ENCODE measurements at places on chromosomes 7 and 10.

- no peak overlapping the region for H3K27ac ChIP-seq
- DNase-seq: peak; percentile 65
- H3K36me3 ChIP-seq: no peaks in the 10 kb centered on the region
- no peaks in the 10 kb centered on the region for H3K27me3 ChIP-seq
These were observed 16.2 kb upstream of the ZFAND2A start for GRCh38 chr7:1175967-1176851.

DNA sequence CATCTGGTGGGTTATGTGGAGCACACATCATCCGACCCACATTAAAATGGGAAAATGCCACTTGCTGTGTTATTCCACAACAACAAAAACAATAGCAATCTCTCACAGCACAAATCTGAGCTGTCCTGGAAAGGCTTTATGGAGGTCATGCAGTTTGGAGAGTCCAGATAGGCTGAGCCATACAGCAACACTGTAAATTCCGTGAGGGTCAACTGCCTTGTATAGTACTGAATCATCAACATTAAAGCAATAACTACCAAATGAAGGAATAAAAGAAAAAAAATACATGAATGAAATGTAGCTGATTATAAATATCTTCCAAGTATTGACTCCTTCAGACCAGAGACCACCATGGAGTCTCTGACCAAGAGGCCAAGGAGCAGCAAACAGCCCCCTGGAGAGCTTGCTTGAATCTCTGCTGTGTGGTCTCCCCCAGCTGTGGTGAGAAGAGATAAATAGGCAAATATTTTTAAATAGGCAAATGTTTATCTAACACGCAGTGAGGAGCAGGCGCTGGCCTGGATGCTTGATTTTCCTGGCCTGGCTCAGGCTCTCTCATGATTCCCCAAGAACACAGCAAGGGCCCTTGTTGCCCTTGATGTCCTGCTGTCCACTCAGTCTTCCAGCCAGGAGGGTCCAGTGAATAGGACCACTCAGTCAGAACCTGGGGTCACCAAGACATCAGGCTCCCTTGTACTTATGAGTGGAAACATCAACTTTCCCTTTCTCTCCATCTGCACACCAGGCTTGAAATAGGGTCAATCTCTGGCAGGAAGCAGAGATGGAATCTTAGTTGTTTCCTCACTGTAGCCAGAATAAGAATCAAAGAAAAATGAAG, 1021.3 kb downstream of the XPNPEP1 start:
- no peak for DNase-seq
- H3K27me3 ChIP-seq: no peaks in the 10 kb centered on the region
- H3K4me1 ChIP-seq: no peaks in the 10 kb centered on the region

GRCh38 chr10:90571481-90572258, 286.2 kb downstream of the HTR7 start:
- H3K27me3 ChIP-seq: no peaks in the 10 kb centered on the region
- H3K4me1 ChIP-seq: no peaks in the 10 kb centered on the region
- no peak overlapping the region for H3K4me3 ChIP-seq
- H3K27ac ChIP-seq: no peak overlapping the region
- no peaks in the 10 kb centered on the region for H3K36me3 ChIP-seq

DNA sequence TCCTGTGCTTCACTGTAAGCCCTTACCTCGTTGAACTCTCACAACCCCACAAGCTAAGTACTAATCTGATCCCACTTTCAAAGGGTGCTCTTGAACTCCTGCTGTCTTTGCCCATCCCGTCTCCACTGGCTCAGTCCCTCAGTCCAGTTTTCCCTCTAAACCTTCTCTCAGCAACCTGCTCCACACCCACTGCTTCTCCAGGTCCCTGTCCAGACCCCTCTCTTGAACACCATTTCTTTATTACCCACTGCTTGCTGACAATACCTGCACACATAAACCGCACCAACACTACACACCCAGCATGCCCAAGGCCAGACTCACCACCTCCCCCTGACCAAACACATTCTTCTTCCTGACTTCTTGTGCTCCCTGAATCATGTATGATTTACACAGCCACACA, 343.3 kb downstream of the GRID1 start:
- no peaks in the 10 kb centered on the region for H3K4me1 ChIP-seq
- no peaks in the 10 kb centered on the region for H3K27me3 ChIP-seq
- DNase-seq: no peak
- no peak overlapping the region for H3K4me3 ChIP-seq
- H3K36me3 ChIP-seq: no peaks in the 10 kb centered on the region
- no peak overlapping the region for H3K27ac ChIP-seq

DNA sequence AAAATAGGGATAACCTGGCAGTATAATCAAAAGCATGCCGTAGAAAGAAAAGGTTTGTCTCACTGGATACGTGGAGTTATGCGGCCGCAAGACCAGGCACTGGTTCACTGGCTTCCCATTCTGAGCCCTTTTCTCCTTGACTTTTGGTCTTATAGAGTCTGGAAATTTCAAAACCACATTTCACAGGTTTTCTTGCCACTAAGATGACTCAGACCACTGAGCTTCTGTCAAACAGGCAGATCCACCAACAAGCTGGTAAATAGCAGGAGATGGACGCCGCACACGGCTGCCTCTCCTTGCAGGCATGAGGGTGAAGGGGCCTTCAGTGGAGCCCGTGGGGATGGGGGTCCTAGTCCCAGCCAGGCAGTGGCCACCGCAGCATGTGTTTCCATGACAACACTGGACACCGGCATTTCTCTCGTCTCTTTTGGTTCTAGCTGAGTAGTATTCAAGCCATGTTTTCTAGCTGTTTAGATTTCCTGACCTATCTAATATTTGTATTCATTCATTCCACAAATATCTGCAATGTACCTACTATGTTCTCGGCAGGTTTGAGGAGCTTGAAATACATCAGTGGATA, 55.5 kb downstream of the KLF6 start:
- no peak overlapping the region for H3K27ac ChIP-seq
- no peak for DNase-seq
- no peaks in the 10 kb centered on the region for H3K36me3 ChIP-seq

- no peaks in the 10 kb centered on the region for H3K4me1 ChIP-seq
- no peaks in the 10 kb centered on the region for H3K36me3 ChIP-seq
- H3K4me3 ChIP-seq: no peak overlapping the region
These were observed 3.1 kb downstream of the LDB3 start for GRCh38 chr10:86671419-86671818.

DNA sequence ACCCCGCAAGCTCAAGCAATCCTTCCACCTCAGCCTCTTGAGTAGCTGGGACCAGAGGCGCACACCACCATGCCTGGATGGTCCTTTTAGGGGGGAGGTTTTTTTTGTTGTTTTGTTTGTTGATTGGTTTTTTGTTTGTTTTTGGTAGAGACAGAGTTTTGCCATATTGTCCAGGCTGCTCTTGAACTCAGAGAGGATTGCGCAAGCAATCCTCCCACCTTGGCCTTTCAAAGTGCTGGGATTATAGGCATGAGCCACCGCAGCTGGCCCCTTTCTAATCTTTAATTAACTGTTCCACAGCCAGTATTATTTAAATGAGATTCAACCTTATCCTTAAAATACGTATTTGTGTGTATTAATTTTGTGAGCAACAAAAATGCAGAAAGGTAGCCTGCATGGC, 65.8 kb downstream of the SLC13A1 start:
- no peak overlapping the region for H3K27ac ChIP-seq
- H3K27me3 ChIP-seq: no peaks in the 10 kb centered on the region
- no peak for DNase-seq
- H3K4me3 ChIP-seq: no peak overlapping the region

GRCh38 chr10:73758704-73759511, 14.7 kb downstream of the SEC24C start:
- no peaks in the 10 kb centered on the region for H3K27me3 ChIP-seq
- H3K4me3 ChIP-seq: peak overlapping the region; percentile 19
- H3K4me1 ChIP-seq: peaks cover 59% of the 10 kb centered on the region
- H3K27ac ChIP-seq: peak overlapping the region; percentile 56
- H3K36me3 ChIP-seq: peaks cover 24% of the 10 kb centered on the region

- no peak overlapping the region for H3K27ac ChIP-seq
- no peak for DNase-seq
- no peak overlapping the region for H3K4me3 ChIP-seq
- no peaks in the 10 kb centered on the region for H3K27me3 ChIP-seq
- H3K36me3 ChIP-seq: no peaks in the 10 kb centered on the region
- no peaks in the 10 kb centered on the region for H3K4me1 ChIP-seq
These were observed 36.6 kb downstream of the AMZ1 start for GRCh38 chr7:2724453-2725177.

DNA sequence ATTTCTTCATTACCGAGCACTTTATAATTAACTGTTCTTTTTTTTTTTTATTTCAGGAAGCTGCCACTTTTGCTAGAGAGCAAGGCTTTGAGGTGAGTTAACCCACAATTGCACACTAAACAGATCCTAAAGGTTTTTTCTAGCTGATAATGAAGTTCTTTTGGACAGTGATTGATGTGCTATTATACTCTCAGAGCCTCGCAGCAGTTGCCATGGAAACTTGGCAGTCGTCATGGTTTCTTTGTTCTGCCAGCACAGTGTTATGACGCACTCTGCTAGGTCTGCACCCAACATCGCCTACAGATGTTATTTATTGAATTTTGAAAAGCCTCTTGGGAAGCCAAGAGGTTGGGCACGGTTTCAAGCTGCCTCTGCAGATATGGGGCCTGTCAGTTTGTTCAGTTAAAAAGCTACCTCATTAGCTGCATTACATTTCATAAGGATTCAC, 237.2 kb upstream of the KAT6B start:
- H3K27ac ChIP-seq: peak overlapping the region; percentile 69
- no peaks in the 10 kb centered on the region for H3K36me3 ChIP-seq

DNA sequence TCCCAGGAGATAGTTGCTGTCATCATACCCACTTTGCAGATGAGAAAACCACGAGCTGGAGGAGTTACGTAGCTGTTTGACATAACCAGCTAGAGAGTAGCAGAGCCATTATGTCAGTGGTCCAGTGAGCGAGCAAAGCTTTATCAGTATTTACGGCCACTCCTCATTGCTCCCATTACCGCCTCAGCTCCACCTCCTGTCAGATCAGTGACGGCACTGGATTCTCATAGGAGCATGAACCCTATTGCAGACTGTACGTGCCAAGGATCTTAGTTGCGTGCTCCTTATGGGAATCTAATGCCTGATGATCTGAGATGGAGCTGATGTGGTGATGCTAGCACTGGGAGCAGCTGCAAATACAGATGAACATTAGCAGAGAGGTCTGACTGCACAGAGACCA, 9.2 kb upstream of the SFMBT2 start:
- H3K27ac ChIP-seq: no peak overlapping the region
- no peaks in the 10 kb centered on the region for H3K27me3 ChIP-seq
- no peak overlapping the region for H3K4me3 ChIP-seq
- H3K36me3 ChIP-seq: no peaks in the 10 kb centered on the region
- H3K4me1 ChIP-seq: peaks cover 3% of the 10 kb centered on the region
- no peak for DNase-seq

DNA sequence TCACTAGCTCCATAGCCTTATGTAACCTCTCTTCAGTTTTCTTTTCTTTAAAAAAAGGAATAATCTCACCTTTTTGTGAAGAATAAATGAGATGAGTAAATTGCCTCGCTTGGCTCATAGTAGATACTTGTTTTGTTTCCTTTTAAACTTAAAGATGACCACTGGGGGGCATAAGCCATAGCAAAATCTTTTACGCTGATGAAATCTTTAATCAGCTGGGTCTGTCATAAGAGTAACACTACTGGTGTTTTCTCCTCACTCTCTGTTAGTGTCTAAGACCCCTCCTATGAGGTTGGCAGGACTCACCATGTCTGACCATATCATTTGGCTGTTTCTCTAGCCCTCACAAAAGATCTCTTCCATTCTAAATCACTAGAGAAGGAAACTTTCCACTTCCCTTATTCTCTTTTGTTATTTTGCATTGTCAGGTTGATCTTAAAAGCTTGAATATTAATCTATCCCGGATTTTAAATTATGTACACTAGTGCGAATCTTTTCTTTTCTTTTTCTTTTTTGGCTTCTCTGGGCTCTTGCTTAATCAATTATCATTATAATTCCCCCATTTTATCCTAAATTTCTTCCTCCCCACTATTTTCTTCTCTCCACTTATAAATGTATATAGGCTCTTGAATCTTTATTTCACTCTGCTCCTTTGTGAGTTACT, 12.5 kb downstream of the STAG3 start:
- no peaks in the 10 kb centered on the region for H3K36me3 ChIP-seq
- peaks cover 22% of the 10 kb centered on the region for H3K4me1 ChIP-seq
- peak; percentile 66 for DNase-seq

DNA sequence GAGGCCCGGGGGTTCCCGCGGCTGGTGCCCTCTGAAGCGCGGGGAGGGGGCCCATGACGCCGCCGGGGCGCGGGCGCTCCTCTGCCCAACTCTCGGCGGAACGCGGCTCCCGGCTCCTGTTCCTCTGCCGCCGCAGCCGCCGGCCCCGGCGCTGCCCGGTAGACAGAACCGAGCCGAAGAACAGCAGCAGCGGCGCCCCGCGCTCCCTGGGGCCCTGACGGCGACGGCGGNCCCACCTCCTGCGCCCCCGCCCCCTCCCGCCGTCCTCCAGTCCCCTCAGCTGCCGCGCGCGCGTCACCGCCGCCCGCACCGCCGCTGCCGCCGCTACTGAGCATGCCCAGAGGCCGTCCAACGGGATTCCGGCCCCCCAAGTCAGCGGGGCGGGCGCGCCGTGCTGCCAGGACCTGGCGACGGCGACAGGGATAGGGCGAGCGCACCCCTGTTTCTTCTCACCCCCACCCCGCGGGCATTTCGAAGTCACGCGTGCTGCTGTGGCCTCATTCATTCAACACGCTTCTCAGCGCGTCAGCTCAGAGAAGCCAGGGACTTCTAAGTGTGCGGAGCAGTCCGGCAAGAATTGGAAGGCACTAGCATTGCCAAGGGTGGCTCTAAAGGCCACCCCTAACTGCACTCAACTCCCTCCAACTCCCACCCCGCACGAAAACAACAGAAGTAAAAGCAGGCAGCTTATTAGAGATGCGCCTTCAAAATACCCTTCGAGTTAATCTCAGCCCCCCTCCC, at the start of gene IPMK:
IPMK (minus strand) TSS at position 182 of the 741 bp plus-strand sequence. CDS start 283 bp downstream, outside the sequence.
- no peaks in the 10 kb centered on the region for H3K27me3 ChIP-seq
- H3K27ac ChIP-seq: peak within 1 kb of the TSS; percentile 77
- no peaks in the 10 kb centered on the region for H3K36me3 ChIP-seq
- H3K4me1 ChIP-seq: peaks cover 18% of the 10 kb centered on the region

DNA sequence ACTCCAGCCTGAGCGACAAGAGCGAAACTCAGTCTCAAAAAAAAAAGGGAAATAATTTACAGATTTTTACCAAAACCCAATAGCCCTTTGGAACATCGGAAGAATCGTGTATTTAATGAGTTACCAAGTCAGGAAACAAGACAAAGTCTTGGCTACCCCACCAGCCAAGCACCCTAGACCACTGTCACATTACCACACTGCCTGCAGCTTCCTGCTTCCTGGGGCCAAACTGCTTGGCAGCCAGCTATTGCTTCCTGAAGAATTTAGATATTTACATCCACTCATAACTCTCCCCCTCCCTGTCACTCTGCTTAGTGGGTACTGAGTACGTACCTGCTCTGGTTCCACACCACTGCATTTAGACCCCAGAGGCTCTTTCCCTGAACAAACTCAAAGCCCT, 14.1 kb upstream of the TNPO3 start:
- no peaks in the 10 kb centered on the region for H3K36me3 ChIP-seq
- H3K27ac ChIP-seq: no peak overlapping the region
- no peaks in the 10 kb centered on the region for H3K4me1 ChIP-seq
- no peaks in the 10 kb centered on the region for H3K27me3 ChIP-seq
- H3K4me3 ChIP-seq: no peak overlapping the region
- no peak for DNase-seq

- no peaks in the 10 kb centered on the region for H3K4me1 ChIP-seq
- no peak for DNase-seq
- H3K27ac ChIP-seq: no peak overlapping the region
- no peaks in the 10 kb centered on the region for H3K27me3 ChIP-seq
- no peak overlapping the region for H3K4me3 ChIP-seq
These were observed 33.2 kb downstream of the DOCK4 start for GRCh38 chr7:112172870-112173567.

- H3K4me3 ChIP-seq: peak overlapping the region; percentile 12
- DNase-seq: peak; percentile 71
These were observed 30.9 kb downstream of the GIMAP8 start for GRCh38 chr7:150481186-150481920.
